ENCODE measurements at places on chromosomes 5 and 9.

GRCh38 chr9:137310189-137311052 lies 8.3 kb upstream of the NRARP start:
- no peak for DNase-seq

DNA sequence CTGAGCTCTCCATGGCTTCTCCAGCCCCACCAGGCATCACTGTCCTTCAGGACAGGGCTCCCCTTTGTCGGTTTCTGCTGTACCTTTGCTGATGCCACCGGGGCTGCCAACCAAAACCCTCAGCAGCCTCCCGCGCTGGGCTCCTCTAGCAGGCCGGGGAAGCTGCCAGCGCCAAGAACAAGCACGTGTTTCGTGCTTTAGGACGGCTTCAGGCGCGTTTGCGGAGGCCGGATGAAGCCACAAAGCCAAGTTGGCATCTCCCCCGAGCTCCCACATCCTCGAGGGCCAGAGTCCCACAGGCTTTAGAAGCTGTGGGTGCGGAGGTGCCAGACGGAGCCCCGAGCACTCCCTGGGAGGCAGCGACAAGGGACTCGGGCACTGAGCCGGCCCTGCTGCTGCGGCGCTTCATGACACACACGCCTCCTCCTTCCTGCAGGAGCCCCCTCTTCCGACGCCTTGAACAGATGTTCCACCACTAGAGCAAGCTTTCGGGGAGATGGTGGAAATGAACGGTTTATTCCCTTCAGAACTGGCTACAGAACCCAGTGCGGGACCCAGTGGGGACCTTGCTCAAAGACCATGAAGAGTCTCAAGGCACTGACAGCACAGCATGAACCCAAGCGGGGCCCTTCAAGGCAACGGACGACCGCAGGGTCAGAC lies 36.7 kb downstream of the SARDH start:
- DNase-seq = no peak

DNA sequence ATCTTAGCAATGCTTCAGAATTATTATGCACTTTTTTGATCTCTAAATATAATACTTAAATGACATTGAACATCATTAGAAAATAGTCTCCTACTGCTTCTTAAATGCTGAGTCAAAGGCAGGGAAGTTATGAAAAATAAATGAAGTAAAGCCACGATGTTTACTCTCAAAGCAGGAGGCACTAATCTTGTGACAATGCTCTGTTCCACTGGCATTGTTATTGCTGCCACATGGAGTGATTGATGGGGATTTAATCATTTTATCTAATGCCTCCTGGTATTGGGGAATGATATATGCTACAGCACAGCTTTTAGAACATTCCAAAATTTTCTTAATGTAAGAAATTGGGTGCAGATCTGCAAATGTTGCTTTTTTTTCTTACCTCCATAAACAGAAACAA lies 1655.4 kb upstream of the NUDT12 start:
- DNase-seq = no peak

DNA sequence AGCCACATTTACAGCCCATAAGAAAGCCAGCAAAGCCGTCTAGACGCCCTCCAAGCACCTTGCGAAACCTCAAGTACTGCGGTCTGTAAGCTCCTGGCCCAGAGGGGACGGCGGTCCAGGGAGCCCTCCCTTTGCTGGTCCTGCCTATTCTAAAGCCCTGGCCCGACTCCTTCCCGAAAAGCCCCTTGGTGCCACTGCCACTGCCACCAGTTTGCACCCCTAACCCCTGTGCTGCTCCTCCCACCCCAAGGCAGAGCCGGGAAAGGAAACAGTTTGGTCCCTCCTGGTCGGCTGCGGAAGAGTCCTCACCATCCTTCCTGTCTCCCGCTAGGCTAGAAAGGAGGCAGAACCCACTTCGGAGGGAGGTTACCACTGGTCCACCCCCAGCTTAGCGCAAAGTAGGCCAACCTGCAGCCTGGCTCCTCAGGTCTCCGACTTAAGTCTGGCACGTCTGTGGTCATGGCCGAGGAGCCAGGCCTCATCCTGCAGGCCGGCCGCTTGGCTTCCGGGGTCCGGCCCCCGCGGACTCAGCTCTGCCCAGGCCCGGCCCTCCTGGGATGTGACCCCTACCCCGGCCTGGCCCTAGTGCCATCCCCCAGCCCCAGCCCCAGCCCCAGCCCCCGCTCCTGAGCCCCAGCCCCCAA lies 916 bp downstream of the TOR1A start:
- DNase-seq = no peak

- no peak for DNase-seq
Measured at GRCh38 chr5:111618623-111619271, 106.4 kb upstream of the STARD4 start.

DNA sequence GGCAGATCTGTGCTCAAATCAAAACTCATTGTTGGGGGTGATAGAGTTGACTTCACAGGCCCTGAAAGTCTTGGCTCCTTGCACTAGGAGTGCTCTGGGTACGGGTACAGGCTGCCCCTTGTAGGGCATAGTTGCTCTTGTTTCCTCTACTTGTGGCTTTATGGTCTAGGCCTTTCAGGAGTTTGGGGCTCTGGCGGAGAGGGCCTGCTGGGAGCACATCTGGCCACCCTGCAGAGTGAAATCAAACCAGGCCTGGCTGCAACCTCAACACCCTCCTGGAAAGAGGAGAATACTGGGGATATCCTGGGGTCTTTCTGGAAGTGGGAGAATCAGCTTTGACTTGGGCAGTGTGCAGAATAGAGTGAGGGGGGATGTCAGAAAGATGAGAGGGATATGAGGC lies 1.5 kb downstream of the TGFBI start:
- no peak for DNase-seq

DNA sequence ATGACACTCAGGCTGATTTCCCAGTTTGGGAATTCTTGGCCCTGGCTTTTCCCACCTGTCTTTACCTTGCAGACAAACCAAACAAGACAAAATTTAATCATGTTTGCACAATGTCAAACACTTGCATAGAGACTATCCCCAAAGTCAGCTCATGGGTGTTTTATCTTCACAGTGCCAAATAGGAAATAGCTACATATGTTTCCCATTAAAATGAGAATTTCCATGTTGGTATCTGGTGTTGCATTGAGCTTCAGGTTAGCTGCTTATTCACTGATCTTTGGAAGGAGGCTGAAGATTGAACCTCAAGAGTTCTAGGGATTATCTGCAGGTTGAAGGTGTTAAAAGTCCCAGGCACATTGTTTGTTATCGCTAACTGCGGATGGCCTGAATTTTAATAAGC lies 19.5 kb downstream of the MAP1B start:
- no peak for DNase-seq

- no peak for DNase-seq
Measured at GRCh38 chr9:82543726-82544125, 519.2 kb downstream of the RASEF start.

DNA sequence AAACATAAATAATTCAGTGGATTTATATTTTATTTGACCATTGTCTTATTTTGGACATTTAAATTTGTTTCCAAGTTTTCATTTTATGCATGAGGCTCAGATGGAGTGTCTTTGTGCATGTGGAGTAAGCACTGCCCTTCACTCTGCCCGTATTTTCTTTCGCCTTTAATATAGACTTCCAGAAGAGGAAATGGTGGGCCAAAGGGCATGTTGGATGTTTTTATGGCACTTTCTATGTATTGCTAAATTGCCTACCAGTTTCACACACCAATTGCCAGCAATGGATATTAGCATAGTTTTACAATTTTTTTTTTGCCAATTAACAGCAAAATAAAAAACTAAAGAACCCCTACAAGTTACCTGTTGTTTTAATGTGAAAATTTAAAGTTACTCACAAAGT lies 38.4 kb downstream of the ZSWIM6 start:
- no peak for DNase-seq

DNA sequence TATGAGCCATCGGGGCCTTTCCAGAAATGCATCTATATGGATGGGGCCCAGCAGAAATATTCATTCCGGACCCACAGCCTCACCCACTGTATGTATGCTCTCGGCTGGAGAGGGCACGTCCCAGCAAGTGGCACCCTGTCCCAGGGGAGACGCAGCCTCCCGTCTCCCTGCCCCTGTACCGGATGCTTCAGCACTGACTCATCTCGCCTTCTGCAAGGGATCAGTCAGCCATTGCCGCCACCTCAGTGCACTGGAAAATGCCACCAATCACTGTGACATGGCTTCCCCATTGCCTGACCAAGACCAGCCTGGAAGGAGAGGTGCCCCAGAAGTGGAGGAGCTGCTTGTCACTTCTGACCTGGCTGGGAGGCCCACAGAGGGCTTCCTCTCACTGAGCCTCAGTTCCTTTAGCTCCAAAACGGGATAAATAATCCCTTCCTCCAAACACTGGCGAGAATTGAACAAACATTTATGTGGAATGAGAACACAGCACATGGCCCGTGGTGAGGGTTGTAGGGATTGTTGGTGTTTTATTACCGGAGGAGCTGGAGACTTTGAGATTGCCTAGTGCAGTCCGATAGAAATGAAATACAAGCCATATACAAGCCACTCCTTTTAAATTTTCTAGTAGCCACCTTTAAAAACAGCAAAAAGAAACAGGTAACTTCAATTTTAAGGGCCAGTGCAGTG lies 43.9 kb upstream of the ORM1 start:
- no peak for DNase-seq

- DNase-seq = no peak
Measured at GRCh38 chr9:34125681-34126206, 754 bp downstream of the DCAF12 start.

GRCh38 chr5:3596857-3597166 lies 1.2 kb downstream of the IRX1 start:
- DNase-seq = no peak

GRCh38 chr9:274406-274805 lies 59.7 kb downstream of the DOCK8 start:
- no peak for DNase-seq

DNA sequence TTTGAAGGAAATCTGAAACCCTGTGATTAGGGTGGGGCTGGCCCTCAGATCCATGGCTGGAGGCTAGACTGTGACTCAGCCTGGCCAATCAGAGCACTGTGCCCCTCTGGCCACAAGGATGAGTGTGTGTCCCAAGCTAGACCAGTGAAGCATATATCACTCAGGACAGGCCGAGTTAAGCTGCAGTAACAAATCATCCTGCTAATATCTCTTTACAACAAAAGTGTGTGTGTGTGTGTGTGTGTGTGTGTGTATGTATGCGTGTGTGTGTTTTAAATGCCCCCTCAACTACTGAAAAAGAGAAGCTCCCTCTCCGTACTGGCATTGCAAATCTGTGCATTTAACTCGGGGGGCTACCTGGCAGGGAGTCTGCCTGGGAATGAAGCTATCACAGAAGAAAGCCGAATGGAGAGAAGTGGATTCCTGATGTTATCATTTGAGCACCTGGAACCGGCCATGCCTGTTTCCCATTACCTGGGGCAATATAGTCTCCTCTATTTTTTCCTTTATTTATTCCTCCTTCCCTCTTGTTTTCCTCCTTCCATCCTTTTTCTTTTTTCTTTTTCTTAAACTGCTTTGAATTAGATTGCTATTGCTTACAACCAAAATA lies 25.6 kb downstream of the STC2 start:
- no peak for DNase-seq

GRCh38 chr5:67831048-67831447 lies 384.5 kb upstream of the PIK3R1 start:
- DNase-seq = no peak

- DNase-seq = no peak
Measured at GRCh38 chr5:113989278-113989912, 372.5 kb upstream of the KCNN2 start.

- DNase-seq = no peak
Measured at GRCh38 chr5:111227801-111228200, 3.6 kb downstream of the CAMK4 start.

DNA sequence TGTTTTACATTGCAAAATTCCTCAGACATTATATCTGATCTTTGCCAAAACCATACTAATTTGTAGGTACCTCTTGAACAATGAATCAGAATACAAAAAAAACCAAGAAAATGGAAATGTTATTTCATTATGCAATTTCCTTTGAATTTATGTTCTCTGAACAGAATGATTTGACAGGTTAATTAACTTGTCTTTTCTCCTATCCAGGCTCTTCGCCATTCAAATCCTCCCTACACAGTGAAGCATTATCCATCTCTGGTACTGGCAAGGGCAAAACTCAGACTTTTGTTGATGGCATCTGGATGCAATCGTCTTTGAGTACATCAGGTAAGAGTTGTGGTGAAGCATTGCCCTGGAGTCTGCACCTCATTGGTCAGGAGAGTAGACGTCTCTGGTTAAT lies 655.7 kb upstream of the ITGA1 start:
- no peak for DNase-seq

DNA sequence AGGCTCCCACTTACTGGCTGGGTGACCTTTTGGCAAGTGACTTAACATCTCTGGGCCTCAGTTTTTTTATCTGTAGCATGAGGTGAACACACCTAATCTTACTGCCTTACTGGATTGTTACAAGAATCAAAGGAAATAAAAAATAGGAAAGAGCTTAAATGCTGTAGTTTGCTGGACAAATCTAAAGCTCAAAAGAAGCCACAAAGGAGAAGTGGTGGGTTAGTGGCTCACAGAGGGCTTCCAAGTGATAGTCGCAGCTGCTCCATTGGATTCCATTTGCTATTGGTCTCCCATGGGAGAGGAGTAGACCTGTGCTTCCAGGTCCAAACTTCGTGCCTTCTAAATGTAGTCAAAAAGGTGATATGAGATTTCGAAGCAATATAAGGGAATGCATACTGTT lies 123.6 kb downstream of the SEMA6A start:
- no peak for DNase-seq

DNA sequence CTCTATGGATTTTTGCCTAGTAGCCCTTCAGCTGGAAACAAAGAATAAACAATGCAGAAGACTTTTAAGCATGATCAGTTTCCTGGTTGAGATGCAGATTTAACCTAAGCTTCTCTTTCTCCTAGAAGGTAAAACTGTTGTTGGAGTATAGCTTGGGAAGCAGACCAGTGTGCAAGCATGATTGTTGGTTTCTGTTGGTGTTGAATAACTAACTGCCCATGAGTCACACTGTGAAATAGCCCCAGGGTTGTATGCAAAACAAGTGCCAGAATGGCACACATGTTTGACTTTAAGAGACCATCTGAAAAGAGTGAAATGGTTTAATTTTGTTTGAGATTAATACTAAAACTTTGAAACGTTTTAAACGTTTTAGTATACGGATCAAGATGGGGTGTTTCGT lies 227.1 kb downstream of the ARHGEF28 start:
- no peak for DNase-seq

- DNase-seq = no peak
Measured at GRCh38 chr5:141940695-141941271, 17.1 kb downstream of the DELE1 start.
